Activated T-helper 1 cell treated with Interleukin-2 at 50 U/mL for 16 hours (primary cell): ENCODE measurements at places on chromosomes 16 and 17.

DNA sequence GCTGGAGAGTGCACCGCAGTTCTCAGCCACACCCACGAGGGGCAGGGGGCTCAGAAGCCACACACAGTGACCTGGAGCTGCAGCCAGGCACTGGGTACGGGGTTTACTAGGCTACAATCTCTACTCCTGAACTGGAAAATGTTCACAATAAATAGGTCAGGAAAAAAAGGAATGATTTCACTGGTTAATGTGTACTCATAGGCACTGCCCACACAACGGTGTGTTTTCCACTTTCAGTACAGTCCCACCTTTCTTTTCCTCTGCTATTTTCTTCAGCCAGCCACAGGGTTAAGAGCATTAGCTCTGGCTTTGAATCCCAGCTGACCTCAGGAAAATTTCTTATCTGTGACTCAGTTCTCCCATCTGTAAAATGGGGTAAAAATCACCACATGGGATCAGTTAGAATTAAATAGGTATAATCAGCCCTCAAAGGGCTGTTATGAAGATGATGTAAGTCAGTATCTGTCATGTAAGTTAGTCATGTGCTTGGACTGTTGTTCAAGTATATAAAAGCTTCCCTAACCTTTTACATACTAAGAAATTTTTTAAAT lies 35.7 kb downstream of the ZCCHC14 start:
- no peak for DNase-seq

DNA sequence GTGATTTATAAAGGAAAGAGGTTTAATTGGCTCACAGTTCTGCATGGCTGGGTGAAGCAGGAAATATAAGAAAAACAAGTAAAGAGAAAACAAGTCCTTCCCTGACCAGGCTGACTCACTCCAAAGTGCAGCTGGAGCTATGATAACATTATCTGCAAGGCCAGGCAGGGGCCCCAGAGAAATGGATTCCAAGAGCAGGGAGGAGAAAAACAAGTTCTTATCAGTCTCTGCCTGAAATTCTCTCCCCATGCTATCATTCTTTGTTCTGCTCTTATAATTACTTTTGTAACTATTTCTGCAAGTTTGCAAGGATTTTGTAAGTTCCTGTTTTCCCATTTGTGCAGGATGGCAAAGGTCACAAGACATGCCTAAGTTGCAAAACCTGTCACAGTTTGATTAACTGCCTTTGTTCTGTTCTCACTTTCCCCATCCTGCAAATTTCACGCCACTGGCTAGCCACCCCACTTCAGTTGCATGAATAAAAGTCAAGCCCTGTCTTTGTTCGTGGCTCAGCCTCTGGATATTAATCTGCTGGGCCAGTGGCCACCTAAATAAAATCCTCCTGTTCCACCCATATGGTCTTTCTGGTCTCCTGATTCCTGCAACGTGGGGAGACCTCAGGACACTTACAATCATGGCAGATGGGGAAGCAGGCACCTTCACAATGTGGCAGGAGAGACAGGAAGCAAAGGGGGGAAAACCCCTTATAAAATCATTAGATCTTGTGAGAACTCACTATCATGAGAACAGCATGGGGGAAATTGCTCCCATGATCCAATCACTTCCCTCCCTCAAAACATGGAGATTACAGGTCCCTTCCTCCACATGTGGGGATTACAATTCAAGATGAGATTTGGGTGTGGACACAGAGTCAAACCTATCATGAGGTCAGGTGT lies 13.1 kb downstream of the ABCA9 start:
- no peak for DNase-seq

DNA sequence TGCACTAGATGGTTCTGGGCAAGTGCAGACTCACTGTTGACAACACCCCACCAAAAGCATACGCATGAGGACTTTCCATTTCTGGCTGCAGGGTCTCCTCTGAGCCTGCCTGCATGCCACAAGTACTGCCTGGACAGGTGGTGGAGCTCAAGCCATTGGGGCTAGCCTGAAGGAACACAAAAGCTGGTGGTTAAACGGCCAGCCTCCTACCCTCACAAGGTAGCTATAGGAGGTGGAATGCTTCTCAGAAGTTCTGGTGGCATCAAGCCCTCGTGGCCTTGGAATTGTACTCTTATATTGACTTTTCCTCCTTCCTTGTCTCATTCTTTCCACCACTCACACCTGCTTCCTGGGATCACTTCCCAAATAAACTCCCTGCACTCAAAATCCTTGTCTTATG lies 56.6 kb upstream of the BCAR1 start:
- no peak for DNase-seq

- no peak for DNase-seq
Measured at GRCh38 chr17:58679263-58680037, 12.4 kb downstream of the TEX14 start.

DNA sequence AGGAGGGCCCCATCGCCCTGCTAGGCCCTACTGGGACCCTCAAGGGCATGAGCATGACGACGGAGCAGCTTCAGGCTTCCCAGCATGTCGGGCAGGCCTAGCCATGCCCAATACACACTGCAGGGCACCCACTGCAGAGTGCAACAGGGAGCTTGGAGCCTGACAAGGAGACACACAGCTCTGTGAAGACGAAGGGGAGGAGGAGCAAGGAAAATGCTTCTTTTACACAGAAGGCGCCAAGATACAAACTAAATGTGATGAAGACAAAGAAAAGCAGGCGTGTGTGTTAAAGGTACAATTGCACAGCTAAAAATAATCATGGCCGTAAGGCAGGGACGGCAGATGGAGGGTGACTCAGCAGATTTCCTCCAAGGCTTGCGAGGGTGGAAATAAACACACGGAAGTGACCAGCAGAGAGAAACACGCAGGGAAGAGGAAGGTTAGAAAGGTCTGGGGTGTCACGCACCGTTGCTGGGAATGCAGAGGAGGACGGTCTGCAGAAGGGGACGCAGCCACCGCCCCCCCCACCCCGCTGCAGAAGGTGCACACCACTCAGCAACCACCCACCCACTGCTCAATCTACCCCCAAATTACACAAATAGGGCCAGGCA lies 108.5 kb downstream of the ZNF778 start:
- no peak for DNase-seq

DNA sequence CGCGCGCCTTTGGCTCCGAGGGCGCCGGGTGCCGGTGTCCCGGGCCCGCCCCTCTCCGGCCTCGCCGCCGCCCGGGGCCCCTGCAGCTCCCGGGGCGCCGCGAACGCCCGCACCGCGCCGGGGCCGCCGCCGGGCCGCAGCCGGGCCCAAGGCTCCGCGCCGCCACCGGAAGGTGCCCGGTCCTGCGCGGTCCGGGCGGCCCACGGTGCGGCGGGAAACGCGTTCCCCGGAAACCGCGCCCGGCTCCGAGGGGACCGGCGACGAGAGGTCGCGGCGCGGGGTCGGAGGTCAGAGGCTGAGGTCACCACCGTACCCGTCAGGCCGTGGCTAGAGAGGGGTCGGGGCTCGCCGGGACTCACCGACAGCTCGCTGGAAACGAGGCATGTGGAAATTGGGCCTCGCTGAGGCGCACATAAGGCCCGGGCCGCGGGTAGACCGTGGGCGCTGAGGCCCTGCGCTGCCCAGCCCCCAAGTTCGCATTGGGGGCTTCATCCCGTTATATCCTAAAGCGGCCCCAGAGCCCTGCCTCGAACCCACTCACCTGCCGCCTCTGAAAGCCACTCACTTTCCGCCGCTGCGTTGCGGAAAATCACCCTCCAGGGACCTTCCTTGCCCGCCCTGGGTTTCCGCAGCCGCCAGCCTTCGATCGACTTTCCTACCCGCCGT lies at the start of gene DUS1L:
Gene DUS1L, minus strand, starts transcription at position 167 of the 666 bp plus-strand sequence. CDS start 745 bp downstream, outside the sequence.
- DNase-seq, result peak; percentile 60

DNA sequence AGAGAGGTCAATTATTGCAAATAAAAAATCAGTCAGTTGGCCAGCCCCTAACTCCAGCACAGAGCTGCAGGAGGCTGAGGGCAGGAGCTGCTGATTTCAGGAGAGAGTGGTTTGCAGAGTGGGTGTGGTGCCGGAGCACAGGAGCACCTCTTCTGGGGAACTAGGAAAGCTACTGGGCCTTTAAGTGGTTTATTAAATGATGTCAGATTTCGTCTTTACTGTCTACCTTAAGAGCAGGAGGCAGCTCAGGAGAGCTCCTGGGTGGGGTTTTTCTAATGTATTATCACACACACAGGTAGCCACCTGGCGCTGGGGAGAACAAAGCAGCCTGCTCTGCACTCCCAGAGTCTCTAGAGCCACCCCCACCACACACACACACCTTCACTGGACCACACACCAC lies 11.5 kb upstream of the HAS3 start:
- no peak for DNase-seq

DNA sequence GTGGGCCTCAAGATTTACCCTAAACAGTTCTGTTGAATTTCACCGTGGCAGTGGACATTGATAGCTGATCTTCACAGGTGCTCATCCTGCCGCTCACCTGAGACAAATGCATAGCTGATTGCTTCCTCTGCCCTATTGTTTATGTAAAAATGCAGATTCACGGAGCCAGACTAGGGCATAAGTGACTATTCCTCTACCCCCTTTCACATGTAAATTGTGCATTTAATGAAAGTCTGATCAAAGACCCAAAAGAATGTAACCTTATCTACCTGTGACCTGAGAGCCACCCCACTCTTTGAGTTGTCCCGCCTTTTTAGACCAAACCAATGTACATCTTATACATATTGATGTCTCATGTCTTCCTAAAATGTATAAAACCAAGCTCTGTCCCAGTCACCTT lies 312.4 kb upstream of the CDH5 start:
- DNase-seq, result no peak
